ENCODE measurements at places on chromosomes 3 and 15.
A peak's percentile ranks its signal among the peaks of the same experiment; 100 is the strongest.

DNA sequence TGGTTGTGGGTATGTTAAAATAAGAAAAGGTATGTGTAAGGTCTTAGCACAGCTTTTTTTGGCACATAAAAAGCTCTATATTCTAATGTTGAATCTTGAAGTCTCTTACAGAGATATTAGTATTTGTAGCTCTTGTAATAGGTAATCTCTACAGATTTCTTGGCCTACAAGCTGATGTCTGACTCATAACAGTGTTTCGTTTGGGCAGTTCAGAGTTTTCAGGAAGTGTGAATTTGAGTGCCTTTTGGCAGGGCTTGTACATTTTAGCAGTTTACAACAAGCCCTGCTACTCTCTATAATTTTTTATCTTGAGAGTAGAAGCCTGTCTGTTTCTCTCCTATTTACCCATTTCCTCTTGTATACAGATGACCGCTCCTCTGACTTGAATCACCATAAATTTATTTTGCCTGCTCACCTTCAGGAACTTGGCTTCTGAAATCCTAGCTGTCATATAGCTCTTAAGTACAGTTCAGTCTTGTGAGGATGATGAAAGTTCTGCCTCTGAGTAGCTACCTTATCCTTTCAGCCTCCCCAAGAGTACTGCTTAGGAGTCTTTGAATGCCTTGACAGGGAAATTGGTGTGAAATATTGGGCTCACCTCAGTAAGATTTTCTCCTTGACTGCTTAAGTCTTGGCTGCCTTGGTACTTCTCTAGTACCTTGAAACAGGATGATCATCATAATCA, 419.9 kb upstream of the RARB start:
- no peak for DNase-seq

DNA sequence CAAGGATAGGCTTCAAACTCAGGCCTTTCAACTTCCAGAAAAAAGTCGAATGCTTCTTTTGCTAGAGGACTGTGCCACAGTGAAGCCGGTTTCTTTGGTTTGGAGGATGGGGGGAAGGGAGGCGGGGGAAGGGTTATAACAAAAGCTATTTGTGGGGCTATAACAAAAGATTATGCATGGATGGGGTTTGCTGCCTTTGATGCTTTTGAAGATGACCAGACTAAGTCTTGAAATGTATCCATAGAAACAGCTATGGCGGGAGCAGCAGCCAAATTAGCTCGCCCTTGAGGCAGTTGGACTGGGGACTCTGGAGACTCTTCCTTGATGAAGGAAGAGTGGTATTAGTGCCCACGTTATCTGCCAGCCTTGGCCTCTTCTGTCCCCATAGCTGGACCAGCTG, 47.5 kb downstream of the SRGAP3 start:
- no peak for DNase-seq

DNA sequence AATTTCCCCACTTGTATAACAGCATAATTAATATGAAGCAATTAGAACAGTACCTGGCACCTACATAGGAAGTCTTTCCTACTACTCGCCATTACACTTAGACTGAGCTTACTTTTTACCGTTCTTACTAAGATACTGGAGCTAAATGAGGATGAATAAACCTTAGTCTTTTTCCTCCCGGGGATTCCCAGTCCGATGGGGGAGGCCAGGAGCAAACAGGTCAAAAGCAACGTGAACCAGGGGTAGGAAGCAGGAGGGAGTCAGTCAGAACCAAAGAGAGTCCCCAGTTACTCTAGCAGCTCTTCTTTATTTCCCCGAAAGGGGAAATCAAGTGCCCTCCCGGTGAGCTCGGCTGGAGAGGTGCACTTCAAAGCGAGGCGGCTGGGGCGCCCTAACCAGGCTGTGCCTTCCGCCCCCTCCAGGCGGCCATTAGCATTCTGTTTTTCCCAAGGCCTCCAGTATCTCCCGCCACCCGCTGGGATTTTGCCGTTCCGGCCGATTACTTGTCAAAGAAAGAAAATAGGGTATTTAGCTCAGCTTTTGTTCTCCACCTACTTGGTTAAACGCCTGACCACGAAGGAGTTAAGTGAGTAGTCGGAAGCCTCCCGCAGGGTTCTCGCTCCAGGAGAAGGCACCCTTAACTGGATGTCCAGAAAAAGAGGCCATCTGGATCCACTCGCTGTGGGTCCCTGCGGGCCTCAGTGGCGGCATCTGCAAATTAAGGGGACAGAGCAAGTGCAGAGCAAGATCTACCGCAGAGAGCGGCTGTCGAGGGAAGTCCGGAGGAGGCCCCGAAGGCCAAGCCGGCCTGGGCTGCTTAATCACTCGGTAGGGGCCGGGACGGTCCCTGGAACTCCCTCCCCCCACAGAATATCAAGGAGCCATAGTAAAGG, 6.3 kb upstream of the EOMES start:
- peak; percentile 98 for DNase-seq

DNA sequence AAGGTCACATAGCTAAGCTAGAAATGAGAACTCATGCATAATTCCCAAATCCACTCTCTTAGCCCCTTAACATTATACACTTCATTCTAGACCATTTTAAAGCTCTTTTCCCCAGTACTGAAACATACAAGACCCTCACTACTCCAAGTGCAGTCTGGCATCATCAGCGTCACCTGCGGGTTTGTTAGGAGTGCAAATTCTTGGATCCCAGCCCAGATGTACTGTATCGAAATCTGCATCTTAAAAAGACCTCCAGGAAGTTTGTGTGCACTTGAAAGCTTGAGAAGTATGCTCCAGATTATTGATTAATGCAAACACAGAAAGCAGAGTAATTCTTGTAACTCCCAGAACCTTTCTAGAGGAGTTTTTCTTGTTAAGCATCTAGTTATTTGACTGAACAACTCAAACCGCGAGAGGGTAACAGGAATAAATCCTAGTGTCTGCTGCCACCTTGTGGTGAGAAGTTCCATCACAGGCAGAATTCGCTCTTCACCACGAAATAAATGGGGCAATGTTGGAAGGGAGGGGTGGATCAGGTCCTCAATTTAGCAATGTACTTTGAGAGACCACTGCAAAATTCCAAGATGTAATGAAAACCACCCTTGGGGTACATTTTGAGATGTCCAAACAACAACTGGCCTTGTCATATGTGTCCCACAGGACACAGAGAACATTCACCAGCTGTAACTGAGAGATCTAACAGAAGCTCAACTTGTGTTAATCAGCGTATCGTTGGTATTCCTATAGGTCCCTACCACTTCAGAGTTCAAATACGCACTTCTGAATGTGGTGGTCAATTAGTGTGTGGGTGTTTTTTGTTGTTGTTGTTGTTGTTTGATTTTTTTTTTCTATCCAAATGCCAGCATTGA, 583 bp upstream of the C3orf49 start:
- DNase-seq, result peak; percentile 84

- DNase-seq, result peak; percentile 41
These were observed 117.4 kb downstream of the LIPC start for GRCh38 chr15:58549013-58549784.

GRCh38 chr3:52896613-52897012, 735 bp downstream of the STIMATE start:
- peak; percentile 71 for DNase-seq

- no peak for DNase-seq
These were observed 6.0 kb downstream of the CLEC3B start for GRCh38 chr3:45032113-45032512.

GRCh38 chr15:75389791-75390382, 21.5 kb upstream of the MAN2C1 start:
- no peak for DNase-seq

DNA sequence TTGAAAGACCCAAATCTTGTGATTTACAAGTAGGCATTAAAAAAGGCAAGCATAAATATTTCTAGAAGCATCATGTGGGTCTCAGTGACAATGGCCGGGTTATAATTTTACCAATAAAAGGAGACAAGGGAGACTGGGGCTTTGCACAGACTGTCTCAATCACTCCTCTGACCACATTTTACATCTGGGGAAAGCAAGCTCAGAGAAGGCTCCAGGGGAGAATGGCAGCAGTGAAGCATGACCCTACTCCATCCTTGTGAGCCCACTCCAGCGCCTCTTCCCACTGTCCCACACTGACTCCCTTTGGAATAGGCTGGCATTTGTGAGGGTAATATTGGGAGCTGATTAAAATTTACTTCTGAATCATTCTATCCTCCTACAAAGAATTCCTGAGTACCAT, 61.8 kb downstream of the SATB1 start:
- DNase-seq, result no peak

DNA sequence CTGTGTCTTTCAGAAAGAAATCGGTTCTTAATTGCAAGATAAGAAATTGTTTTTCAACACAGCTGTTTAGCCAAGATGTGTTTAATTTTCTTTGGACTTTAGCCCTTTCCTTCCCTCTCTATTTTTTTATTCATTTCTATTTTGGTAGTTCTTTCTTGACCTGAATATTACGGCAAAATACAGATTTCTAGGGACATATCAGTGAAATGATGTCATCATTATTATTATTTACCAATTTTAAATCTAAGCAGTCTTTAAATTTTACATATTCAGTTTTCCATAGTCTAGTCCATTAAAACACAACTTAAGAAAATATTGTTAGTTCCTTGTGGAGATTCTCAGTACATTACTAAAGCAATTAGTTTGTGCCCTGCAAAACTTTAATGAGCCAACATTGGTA, 104.3 kb downstream of the MAP2K5 start:
- no peak for DNase-seq

DNA sequence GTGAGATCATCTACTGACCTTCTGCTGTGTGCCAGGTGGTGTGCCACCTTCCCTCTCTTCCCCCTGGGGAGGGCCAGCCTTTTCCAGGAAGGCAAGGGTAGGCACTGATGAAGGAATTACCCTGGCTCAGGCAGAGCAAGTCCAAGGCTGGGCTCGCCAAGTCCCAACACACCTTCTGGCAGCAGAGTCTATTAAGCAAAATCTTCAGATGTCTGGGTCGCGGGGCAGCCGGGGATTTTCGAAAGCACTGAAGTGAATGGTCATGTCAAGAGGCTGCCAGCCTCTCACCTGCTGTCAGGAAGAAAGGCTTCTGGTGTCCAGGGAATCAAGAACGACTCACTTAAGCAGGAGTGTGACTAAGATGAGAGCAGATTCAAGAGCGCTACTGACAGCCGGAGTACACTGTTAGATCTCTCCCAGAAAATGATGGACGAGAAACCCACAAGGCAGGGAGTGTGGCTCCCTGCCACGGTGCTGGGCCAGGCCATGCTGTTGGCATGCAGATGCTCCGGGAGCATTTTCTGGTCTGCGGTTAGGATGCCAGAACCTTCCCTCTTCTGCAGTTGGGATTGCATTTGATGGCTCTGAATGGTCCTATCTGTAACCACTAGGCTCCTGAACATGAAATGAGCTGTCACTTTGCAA, 479.8 kb downstream of the SHQ1 start:
- DNase-seq, result peak; percentile 42

- no peak for DNase-seq
These were observed 137.5 kb upstream of the CCNL1 start for GRCh38 chr3:157297328-157297915.

- DNase-seq, result peak; percentile 71
These were observed at the start of gene VEPH1 for GRCh38 chr3:157502916-157503595. Gene VEPH1, minus strand, starts transcription at chr3:157503416. Its CDS starts 8,067 bp downstream, at chr3:157495349.

DNA sequence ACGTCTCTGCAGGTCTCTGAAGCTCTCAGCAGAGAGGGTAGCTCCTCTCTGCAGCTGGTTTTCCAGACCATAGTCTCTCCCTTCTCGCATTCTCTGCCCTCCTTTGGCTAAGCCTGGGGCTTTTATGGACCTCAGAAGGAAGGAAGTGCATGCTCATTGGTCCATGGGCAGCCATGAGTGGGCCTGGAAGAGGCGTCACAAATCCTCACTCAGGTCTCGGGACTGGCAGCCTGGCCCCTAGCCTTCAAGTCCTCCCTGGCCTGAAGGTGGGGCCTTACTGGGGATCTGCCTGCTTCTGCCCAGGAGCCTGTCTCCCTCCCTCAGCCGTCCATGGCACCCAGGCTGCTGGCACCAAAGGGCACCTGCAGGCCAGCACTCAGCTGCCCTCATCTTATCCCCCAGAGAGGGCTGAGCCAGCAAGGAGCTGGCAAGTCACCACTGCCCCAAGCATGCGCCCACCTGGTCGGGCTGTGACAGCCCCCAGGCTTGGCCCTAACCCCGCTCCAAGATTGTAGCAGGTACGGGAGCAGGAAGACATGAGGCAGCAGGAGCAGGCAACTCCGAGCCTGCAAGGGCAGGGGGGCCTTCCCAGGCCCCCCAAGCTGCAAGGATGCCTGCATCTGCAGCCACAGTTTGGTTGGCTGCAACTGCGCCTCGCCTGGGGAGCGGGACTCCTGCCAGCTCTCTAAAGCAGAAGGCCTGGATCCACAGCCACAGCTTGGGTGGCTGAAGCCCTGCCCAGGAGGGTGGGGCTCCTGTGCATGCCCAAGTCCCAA, 37.4 kb downstream of the GHSR start:
- peak; percentile 48 for DNase-seq

GRCh38 chr3:16474216-16474615, 39.3 kb downstream of the RFTN1 start:
- DNase-seq, result no peak

- DNase-seq, result no peak
These were observed 90.1 kb downstream of the AAGAB start for GRCh38 chr15:67164401-67164791.

GRCh38 chr3:196162679-196163078, 48.5 kb downstream of the ZDHHC19 start:
- no peak for DNase-seq

- DNase-seq, result no peak
These were observed 43.3 kb downstream of the IL5RA start for GRCh38 chr3:3066910-3067309.

DNA sequence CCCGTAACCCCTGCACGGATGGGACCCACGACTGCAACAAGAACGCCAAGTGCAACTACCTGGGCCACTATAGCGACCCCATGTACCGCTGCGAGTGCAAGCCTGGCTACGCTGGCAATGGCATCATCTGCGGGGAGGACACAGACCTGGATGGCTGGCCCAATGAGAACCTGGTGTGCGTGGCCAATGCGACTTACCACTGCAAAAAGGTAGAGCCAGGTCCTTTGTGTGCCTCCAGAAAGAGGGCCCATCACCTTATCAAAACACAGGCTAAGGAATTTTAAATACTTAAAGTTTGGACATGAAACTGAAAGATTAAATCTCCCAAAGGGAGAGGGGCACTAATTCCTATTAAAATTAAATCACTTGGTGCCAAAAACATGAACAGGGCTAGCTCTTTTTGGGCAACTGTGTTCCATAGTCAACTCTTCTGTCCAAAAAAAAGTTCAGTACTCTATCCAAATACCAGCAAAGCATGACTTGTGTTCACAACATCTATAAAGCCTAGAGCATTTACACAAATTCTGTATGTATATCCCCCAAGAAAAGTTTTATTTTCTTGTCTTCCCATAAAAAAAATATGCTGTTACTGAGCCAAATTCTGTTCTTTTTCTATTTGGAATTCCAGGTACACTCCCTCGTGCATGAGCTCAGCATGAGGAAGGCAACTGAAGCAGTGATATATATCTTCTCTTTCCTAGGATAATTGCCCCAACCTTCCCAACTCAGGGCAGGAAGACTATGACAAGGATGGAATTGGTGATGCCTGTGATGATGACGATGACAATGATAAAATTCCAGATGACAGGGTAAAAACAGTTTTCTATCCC, 9.2 kb downstream of the THBS1 start:
- no peak for DNase-seq

GRCh38 chr3:126158912-126159454, 21.4 kb downstream of the ALDH1L1 start:
- no peak for DNase-seq

GRCh38 chr3:53590606-53591005, 96.2 kb downstream of the CACNA1D start:
- no peak for DNase-seq

- DNase-seq, result no peak
These were observed 161.5 kb downstream of the FOXP1 start for GRCh38 chr3:71421820-71422566.

GRCh38 chr3:127680798-127681221, 8.1 kb downstream of the ABTB1 start:
- no peak for DNase-seq

- DNase-seq, result no peak
These were observed 31.4 kb upstream of the CLK3 start for GRCh38 chr15:74584204-74584603.
